CD4-positive, alpha-beta memory T cell (primary cell): ENCODE measurements at places on chromosomes 2 and 18. TPM values are rescaled to one million over a fixed set of nuclear protein-coding genes. Genes with fewer than 3 reads are reported as not detected.

DNA sequence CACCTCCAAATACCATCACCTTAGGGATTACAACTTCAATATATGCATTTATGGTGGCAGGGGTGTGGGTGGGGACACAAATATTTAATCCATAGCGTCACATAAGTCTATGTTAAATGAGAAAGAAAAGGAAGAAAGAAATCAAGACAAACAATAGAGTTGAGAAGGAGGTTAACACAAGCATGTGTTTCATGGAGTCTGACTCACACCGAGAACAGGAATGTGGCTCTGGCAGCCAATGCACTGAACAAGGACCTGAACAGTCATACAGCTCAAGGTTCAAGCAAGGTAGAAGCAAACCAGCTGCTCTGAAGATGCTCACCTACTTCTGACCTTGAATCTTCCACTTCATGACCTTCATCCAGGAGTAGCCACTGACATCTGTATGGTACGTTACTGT is 36.2 kb upstream of the LPIN1 start:
- DNase-seq: no peak

DNA sequence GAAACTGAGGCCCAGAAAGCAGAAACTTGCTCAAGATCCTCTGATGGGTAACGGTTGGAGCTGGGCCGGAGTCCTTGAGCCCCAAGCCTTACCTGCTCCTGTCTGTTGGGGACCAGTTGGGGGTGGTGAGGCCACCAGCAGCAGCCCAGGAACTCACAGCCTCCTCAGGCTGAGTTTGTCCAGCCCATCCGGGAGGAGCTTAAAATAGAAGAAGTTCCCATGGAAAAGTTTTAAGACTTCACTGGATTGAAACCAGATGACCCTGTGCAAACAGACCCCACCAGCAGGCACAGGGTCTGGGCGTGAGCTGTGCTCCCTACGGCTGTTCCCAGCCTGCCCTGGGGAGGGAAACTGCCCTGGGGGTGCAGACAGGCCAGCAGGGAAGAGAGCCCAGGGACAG is 40.6 kb upstream of the FOSL2 start:
- no peak for DNase-seq

DNA sequence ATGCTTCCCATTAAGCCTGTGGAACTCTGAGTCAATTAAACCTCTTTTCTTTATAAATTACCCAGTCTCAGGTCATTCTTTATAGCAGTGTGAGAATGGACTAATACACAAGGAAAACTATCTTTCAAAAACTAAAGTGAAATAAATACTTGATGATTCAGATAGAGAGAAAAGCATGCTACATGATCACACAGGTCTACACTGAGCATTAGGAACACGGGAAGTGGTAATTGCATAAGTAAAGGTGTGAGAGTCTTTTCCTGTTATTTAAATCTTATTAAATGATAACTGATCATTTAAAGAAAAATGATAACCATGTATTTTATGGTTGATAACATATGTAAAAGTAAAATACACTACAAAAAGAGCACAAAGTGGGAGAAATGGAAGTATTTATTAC is 812.0 kb upstream of the RAB6C start:
- no peak for DNase-seq

- DNase-seq: peak; percentile 4
These were observed 23.5 kb upstream of the RPL37A start for GRCh38 chr2:216474925-216475670.

- DNase-seq: no peak
These were observed 29.0 kb downstream of the CFAP210 start for GRCh38 chr2:169664978-169665930.

DNA sequence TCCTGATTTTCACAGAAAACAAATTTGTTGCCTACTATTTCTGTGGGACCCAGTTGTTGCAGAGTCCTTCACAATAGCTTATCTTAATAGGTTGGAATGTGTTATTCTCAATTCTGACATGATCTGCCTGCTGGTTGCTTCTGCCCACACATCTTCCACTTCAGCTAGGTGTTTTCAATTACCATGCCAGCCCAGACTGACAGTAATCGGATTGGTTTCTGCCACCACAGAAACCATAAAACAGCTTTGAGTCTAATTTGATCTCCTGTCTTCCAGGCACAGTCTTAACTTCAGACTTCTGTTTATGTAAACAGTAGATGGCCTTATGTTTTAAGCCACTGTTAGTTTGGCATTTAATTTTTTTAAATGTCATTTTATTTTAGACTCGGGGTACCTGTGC is 248.2 kb upstream of the RBMS1 start:
- no peak for DNase-seq

DNA sequence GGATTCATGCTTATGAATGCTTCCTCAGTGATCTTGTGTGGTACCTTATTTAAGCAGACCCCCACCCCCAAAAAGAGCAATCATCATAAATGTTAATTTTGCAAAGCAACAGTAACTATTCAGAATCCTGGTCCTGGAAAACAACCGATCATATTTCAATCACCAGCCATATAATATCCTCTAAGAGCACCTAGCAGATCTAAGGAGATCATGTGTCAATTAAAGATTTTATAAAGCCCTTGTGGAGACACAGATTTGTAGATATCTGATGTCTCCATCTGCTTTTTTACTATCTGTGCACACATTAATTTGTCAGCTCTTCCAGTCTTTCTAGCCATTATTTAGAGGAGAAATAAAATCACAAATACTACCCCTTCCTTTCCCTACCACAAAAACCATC is 423.7 kb downstream of the TGIF1 start:
- DNase-seq: no peak

- DNase-seq: no peak
These were observed 82.4 kb downstream of the RTN4 start for GRCh38 chr2:54967759-54968365.

- DNase-seq: no peak
These were observed 820.8 kb upstream of the FAM98A start for GRCh38 chr2:34419856-34420255.

GRCh38 chr18:79371561-79372121 is 24.1 kb upstream of the NFATC1 start:
- no peak for DNase-seq

- no peak for DNase-seq
These were observed 52.8 kb upstream of the CABYR start for GRCh38 chr18:24086082-24086481.

- DNase-seq: no peak
These were observed 9.5 kb upstream of the KIF5C start for GRCh38 chr2:148865512-148865911.

PCBP1 gene
- total RNA-seq: 383 TPM

C2orf81 gene
- total RNA-seq: 5.3 TPM

CLEC4F gene
- total RNA-seq: not detected

DLX1 gene
- not detected for total RNA-seq

CBLN2 gene
- total RNA-seq: not detected

PLB1 gene
- total RNA-seq: 0.38 TPM

CRYGA gene
- not detected for total RNA-seq

ELAC1 gene
- total RNA-seq: 11.6 TPM

CPLX4 gene
- not detected for total RNA-seq
